ENCODE measurements at places on chromosomes 5 and 9. TPM values are rescaled to one million over a fixed set of nuclear protein-coding genes. Genes with fewer than 3 reads are reported as not detected.
A peak's percentile ranks its signal among the peaks of the same experiment; 100 is the strongest.

GRCh38 chr5:180975338-180975737 lies 13.3 kb upstream of the BTNL3 start:
- H3K27me3 ChIP-seq: no peaks in the 10 kb centered on the region
- H3K4me3 ChIP-seq: no peak overlapping the region
- no peak for DNase-seq
- no peaks in the 10 kb centered on the region for H3K4me1 ChIP-seq
- no peak overlapping the region for H3K27ac ChIP-seq
- H3K36me3 ChIP-seq: no peaks in the 10 kb centered on the region

DNA sequence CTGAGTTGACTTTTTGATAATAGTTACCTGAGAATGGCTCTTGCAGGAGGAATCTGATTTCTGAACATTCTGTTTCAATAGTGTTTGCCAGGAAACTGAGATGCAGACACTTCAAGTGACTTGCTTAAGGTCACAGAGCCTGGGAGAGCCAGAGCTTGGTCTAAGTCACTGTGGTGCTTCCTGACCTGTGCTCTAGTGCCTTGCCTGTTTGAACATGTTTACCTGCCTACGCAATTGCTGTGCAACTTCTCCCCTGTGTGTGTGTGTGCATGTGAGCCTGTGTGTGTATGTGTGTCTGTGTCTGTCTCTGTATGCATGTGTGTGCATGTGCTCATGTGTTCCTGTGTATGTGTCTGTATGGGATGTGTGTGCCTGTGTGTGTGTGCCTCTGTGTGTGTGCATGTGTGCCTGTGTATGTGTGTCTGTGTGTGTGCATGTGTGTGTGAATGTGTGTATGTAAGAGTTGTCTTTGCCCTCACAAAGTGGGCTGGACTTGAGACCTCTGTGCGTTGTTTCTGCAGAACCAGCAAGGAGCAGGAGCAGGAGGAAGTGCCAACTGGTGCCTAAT lies 185.8 kb downstream of the GADD45G start:
- no peaks in the 10 kb centered on the region for H3K27me3 ChIP-seq
- H3K4me3 ChIP-seq: no peak overlapping the region
- DNase-seq: no peak
- H3K4me1 ChIP-seq: no peaks in the 10 kb centered on the region

DNA sequence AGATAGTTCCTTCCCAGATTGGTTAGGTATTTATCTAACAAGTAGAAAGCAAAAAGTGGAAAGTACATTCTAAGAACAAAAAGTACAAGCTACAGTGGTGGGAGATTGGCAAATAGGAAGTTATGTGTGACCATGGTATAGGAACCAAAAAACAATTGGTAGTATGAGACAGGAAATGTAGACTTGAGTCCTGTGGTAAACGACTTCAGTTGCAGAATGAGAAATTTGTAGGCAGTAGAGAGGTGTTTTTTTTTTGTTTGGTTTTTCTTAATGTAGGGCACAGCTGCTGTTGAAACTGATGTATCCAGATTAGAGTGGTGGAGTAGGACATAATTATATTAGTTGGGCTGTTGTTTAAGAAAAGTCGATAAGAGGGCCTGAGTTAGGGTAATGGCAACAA lies 72.0 kb downstream of the CCNH start:
- H3K4me1 ChIP-seq: no peaks in the 10 kb centered on the region
- DNase-seq: no peak
- H3K36me3 ChIP-seq: peaks cover 56% of the 10 kb centered on the region
- H3K4me3 ChIP-seq: no peak overlapping the region
- H3K27ac ChIP-seq: no peak overlapping the region

GRCh38 chr9:134424818-134425217 lies 98.6 kb downstream of the RXRA start:
- no peak overlapping the region for H3K27ac ChIP-seq
- no peaks in the 10 kb centered on the region for H3K27me3 ChIP-seq
- no peak for DNase-seq
- H3K4me3 ChIP-seq: no peak overlapping the region
- H3K36me3 ChIP-seq: peaks cover 4% of the 10 kb centered on the region
- H3K4me1 ChIP-seq: no peaks in the 10 kb centered on the region

DNA sequence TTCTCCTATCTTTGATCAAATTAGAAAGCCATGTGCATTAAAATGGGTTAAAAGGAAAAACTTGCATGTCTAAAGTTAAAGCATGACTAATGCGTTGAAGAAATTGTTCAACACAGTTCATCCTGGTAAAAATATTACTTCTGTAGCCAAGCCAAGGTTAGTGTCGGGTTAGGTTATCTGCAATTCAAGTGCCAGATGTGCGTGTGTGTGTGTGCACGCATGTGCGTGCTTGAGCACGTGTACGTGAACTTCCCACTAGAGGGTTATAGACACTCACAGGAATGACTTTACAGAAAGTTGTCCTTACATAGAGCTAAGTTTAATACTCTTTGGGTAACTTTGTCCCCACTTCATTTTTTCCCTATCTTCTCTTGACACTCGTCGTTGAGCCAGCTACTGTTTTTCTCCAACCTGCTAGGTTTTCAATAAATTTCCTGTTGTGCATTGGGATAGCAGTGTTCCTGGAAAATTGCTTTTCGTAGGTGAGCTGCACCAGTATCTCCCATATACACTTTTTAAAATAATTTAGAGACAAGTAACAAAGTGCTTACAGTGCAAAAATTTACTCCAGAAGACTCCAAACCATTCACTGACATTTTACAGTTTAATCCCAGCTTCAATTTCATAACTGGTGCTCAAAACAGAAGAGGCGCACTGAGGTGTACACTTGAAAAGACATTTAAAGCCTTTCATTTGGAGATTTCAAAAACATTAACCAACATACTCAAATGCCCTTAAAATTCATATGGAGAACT lies 353.8 kb downstream of the NFIB start:
- H3K27me3 ChIP-seq: no peaks in the 10 kb centered on the region
- DNase-seq: no peak
- no peaks in the 10 kb centered on the region for H3K4me1 ChIP-seq

DNA sequence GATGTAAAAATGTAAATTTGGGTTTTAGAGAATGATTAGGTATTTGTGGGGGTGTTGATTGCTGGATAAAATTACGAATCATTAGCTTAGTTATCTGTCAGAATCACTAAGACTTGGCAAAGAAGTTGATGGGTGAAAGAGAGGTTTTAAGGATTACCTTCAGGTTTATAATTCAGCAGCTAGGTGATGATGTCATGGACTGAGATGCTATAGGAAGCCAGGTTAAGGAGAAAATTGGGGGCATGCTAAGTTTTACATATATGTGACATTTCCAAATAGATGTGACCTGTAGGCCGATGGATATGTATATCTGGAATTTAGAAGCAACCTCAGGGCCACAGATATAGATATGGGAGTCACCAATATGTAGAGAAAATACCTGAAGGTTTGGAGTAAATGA lies 228.0 kb downstream of the FER start:
- DNase-seq: no peak
- no peaks in the 10 kb centered on the region for H3K4me1 ChIP-seq
- no peak overlapping the region for H3K27ac ChIP-seq
- H3K4me3 ChIP-seq: no peak overlapping the region
- H3K36me3 ChIP-seq: 0 out of 2 replicates have a peak, but pooled peaks cover 4% of the 10 kb centered on the region

- H3K4me3 ChIP-seq: no peak overlapping the region
- no peak overlapping the region for H3K27ac ChIP-seq
- H3K36me3 ChIP-seq: no peaks in the 10 kb centered on the region
- DNase-seq: no peak
- no peaks in the 10 kb centered on the region for H3K27me3 ChIP-seq
- H3K4me1 ChIP-seq: no peaks in the 10 kb centered on the region
These were observed 217.0 kb downstream of the TMEM38B start for GRCh38 chr9:105911104-105911911.

- H3K27me3 ChIP-seq: no peaks in the 10 kb centered on the region
- peaks cover 12% of the 10 kb centered on the region for H3K4me1 ChIP-seq
- no peak overlapping the region for H3K4me3 ChIP-seq
- DNase-seq: no peak
These were observed 371.5 kb downstream of the NR2F1-AS1 start for GRCh38 chr5:93209476-93209875.

DNA sequence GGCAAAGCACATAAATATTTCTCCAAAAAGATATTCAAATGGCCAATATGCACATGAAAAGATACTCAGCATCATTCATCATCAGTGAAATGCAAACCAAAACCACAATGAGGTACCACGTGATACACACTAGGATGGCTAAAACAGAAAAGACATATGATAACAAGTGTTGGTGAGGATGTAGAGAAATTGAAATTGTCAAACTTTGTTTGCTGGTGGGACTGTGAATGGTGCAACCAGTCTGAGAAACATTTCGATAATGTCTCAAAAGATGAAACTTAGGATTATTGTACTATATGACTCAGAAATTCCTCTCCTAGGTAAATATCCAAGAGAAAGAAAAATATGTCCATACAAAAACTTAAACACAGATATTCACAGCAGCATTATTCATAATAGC lies 8.6 kb upstream of the LHFPL2 start:
- no peak overlapping the region for H3K4me3 ChIP-seq
- no peak for DNase-seq
- no peaks in the 10 kb centered on the region for H3K27me3 ChIP-seq
- H3K4me1 ChIP-seq: no peaks in the 10 kb centered on the region

DNA sequence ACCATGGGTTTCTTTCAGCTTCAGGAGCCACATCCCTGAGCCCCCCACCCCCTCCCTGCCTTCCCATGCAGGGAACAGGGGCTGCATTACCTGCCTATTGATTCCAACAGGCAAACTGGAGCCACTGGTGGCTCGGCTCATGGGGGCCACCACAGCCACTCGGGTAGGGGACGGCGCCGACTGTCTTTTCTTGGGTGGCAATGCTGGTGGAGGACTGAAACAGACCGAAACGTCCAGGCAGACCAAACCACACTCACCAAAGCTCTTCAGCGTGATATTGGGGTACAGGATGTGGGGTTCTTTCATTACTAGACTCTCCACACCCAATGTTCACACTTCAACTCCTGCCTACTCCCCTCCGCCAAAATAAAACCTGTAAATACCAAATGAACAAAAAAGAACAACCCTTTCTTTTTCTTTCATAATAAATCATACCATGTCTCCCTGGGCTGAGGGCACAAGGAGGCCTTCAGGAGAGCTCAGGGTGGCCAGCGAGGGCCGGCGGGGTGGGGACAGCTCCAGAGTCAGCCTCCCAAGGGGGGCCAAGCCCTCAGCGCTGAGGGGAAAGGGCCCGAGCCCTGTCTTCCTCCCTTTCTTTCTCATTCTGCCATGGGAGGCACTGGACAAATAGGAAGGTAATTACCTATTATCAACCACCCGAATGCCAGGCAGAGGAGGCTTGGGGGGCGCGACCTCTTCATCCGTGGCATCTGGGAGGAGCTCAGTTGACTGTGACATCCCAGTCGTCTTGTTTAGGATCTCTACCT lies 83.3 kb downstream of the PRRT1B start:
- no peaks in the 10 kb centered on the region for H3K27me3 ChIP-seq
- no peak overlapping the region for H3K4me3 ChIP-seq
- no peaks in the 10 kb centered on the region for H3K36me3 ChIP-seq
- DNase-seq: no peak
- H3K27ac ChIP-seq: no peak overlapping the region
- peaks cover 10% of the 10 kb centered on the region for H3K4me1 ChIP-seq

- H3K4me3 ChIP-seq: no peak overlapping the region
- H3K36me3 ChIP-seq: no peaks in the 10 kb centered on the region
- peak; percentile 55 for DNase-seq
- peaks cover under 1% of the 10 kb centered on the region for H3K4me1 ChIP-seq
- H3K27ac ChIP-seq: no peak overlapping the region
These were observed 17.0 kb downstream of the CAMK2A start for GRCh38 chr5:150272531-150272930.

The PDCD1LG2 gene
- 36.8 TPM for total RNA-seq

The CCDC192 gene
- total RNA-seq: not detected

The SVEP1 gene
- total RNA-seq: 47.3 TPM

The FBXW5 gene
- total RNA-seq: 234 TPM

The PLPPR1 gene
- total RNA-seq: not detected
